ENCODE measurements at places on chromosomes 3 and 15.

DNA sequence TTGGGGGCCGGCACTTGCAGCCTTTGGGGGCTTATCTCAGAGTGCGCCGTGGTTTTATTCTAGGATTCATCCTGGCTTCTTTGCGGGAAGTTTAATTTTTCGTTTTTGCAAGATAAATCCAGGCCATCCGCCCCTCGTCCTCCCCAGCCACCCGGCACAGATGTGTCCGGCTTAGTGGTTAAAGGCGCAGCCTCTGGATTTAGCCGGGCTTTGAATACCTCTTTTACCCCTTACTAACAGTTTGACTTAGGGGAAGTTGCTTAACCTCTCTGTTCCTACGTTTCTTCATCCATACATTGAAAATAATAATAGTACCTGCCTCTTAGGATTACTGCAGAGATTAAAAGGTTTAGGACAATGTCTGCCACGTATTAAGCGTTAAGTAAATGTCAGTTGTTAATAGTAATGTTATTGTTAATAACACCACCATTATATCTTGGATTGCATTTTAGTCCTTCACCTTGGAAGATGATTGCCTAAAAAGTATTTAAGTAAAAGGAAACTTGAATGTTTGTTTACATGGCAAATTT, 714 bp downstream of the ECT2 start:
- DNase-seq: peak; percentile 30

DNA sequence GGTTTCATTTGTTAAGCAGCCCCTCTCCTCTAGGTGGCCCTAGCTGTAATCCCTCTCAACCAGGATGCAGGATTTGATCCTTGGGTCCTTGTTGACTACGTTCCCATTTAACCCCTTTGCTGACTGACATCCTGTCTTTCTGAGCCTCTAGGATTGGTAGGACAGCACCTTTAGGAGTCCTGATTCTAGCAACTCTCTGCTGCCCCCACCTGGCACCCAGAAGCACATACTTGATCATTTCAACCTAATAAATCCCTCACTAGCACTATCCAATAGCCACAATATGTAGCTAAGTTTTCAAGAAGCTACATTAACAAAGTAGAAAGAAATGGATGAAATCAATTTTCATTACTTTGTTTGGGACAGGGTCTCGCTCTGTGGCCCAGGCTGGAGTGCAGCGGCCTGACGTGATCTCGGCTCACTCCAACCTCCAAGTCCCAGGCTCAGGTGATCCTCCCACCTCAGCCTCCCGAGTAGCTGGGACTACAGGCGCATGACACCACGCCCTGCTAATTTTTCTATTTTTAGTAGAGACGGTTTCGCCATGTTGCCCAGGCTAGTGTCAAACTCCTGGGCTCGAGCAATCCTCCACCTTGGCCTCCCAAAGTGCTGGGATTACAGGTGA, 28.3 kb downstream of the RSL24D1 start:
- peak; percentile 84 for DNase-seq

GRCh38 chr15:83396101-83396500, 51.0 kb upstream of the SH3GL3 start:
- DNase-seq: no peak

DNA sequence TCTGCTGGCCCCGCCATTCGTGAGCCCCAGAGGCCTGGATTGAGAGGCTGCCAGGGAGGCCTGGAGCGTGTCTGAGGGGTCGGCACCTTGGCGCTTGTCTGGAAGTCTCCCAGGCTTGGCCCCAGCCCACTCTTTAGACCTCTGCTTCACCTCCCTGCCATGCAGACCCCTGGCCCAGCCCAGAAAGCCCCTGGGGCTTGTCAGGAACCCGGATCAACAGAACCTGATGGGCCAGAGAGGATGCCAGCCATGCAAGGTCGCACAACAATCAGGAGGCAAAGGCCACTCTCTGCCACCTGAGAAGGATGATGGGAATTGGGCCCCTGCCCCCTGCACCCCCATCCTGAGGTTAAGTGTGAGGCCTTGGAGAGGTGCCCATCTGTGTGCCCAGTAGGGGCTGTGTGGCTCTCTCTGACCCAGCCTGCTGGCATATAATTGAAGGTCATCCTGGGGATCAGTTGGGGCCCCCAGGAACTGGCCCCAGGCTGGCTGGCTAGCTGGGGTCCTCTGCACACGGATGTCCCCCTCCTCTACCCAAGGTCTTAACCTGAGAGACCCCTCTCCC, 103.3 kb upstream of the SLC6A6 start:
- no peak for DNase-seq

- DNase-seq: no peak
These were observed 146.6 kb upstream of the P2RY1 start for GRCh38 chr3:152688313-152688712.

DNA sequence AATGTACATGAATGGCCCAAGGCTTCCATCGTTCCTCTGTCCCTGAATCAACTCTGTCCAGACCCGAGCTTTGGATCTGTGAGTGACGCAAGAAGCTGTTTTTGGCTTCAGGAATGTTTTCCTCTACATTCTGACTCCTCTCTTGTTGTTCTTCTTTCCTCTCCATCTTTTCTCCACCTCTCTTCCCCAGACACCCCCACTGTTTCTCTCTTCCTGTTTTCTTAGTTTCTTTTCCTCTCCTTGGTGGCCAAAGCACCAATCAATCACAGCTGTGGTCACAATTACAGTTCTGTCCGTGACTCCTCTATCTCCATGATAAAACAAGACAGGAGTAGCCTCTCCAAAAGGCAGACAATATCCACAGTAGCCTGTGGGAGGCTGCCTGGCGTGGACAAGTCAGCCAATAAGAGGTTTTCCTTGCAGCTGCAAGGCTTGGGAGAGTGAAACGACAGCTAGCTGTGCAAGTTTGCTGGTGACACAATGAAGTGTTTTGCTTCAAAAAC, 4.9 kb upstream of the TMEM212 start:
- DNase-seq: no peak

GRCh38 chr3:188807006-188807405, 364.8 kb upstream of the TPRG1 start:
- peak; percentile 25 for DNase-seq

- DNase-seq: no peak
These were observed 78.9 kb upstream of the ZNF280D start for GRCh38 chr15:56812221-56812620.

DNA sequence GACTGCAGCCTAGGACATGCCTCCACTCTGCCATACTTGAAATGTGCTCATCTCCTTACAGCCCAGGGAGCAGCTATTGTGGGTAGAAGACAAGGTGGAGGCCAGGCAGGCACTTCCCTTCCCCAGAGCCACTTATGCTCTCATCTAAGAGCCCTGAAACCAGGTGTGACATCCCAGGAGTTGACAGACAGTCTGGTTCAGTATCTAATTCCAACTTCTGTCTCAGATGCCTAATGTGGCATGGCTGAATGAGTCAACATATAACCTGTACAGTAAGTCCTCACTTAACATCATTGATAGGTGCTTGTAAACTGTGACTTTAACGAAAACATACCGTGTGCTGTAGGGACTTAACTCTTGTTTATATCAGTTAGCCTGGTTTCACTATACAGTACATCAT, 1.2 kb upstream of the CAPN3 start:
- DNase-seq: no peak

DNA sequence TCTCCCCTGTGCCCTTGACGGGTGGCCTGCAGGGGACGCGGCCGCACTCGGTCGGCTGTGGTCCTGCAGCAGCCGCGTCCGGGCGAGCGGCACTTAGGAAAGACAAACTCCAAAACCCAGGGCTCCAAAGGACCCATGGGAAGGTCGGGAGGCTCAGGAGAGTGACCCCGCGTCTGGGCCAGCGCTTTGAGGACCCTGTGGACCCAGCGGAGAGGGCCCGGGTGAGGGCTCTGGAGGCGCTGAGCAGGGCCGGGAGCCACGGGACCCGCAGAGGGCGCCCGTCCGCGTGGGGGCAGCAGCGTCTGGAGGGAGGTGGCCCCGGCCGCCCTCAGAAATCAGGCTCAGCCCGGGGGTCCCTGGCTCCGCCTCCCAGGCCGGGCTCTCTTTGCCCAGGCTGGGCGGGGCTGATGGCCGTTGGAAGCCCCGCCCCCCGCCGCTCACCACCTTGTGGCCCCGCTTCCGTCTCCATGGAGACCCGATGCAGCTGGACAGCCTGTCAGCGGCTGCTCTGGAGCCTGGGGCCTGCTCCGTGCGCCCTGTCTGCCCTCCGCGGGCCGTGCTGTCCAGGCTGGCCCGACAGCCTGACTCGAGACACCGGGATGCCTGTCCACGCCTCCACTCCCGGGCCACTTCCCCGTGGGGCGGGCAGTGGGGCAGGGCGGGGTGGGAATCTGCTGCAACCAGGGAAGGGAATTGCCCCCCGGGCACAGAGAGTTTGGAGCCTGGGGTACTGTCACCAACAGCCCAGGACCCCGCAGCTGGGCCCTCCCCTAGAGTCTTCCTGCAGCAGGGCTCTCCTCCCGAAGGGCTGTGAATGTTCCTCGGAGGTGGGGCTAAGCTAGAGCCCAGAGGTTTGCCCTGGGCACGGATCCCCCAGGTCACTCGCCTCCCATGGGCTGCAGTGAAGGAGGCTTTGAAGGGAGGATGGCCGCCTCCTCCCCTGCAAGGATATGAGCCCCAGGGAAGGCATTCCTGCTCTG, 34.8 kb upstream of the RPL32 start:
- peak; percentile 68 for DNase-seq

GRCh38 chr3:4831580-4831950, 147.7 kb upstream of the BHLHE40 start:
- no peak for DNase-seq

DNA sequence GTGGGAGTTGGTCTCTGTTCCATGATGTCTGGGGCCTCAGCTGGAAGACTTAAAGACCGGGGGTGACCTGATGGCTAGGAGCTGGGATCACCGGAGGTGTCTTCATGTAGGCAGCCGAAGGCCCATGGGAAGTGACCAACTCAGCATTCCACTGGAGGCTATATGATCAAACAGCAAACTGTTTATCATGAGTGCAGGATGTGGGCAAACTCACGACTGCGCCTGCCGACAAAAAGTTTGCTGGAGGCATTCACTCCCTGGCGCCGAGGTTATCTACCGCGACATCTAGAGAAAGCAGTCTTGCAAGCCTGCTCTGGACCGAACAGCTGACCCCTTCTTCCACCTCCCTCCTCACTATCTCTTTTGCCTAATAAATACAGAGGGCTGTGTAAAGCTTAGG, 62.7 kb upstream of the NR2C2 start:
- no peak for DNase-seq
